ENCODE measurements at places on chromosomes 7 and 10.

- DNase-seq, result no peak
Observed at GRCh38 chr7:72437061-72437585, 25.0 kb upstream of the CALN1 start.

DNA sequence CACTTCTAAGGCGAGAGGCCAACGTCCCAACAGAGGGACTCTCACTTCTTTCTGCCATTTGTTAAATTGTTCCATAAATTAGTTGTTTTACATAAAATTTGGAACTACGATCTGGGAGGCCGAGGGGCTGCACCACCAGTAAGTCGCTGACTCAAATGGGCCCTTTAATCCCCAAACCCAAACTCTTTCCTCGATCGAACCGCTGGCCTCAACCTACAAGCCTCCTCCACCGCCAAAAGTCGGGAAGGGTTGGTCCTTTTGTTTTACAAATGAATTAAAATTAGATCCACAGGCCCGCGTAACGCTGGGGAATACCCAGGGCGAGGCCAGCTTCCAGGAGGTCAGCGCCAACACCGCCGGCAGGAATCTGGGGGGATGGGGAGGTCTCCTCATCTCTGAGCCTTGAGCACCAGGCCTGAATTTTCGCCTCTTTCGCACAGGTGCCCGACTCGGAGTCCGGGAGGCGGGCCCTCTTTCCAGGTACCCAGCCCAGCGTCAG lies 1.2 kb upstream of the FOXI2 start:
- DNase-seq, result no peak

- DNase-seq, result no peak
Observed at GRCh38 chr10:88960802-88961201, 8.2 kb upstream of the ACTA2 start.

- no peak for DNase-seq
Observed at GRCh38 chr7:152856351-152856750, 96.8 kb downstream of the ACTR3B start.

- DNase-seq, result no peak
Observed at GRCh38 chr7:29385214-29385814, 178.3 kb upstream of the PRR15 start.

DNA sequence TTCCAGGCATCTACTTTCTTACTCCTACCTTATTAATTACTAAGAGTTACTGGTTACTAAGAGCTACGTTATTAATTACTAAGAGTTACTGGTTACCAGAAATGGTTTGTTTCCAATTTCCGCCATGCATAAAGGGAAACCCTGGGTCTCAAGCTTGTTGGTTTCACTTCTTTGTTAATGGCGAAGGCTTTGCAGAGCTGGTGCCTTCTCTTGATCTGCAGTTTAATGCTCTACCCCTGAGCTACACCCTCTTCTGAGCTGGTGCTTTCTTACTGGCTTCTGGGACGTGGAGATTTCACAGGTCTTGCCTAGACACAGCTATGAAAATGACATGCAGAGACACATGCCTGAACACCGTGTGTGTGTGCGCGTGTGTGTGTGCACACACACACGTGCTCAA lies 560 bp downstream of the CPA4 start:
- no peak for DNase-seq
